Activated CD4-positive, alpha-beta T cell treated with anti-CD3 and anti-CD28 coated beads, Interleukin-2, amount 50 U/mL, for 4 hours (primary cell): ENCODE measurements at places on chromosomes 5 and 9.

- no peak for DNase-seq
These were observed 40.2 kb upstream of the EGFL7 start for GRCh38 chr9:136622538-136622948.

DNA sequence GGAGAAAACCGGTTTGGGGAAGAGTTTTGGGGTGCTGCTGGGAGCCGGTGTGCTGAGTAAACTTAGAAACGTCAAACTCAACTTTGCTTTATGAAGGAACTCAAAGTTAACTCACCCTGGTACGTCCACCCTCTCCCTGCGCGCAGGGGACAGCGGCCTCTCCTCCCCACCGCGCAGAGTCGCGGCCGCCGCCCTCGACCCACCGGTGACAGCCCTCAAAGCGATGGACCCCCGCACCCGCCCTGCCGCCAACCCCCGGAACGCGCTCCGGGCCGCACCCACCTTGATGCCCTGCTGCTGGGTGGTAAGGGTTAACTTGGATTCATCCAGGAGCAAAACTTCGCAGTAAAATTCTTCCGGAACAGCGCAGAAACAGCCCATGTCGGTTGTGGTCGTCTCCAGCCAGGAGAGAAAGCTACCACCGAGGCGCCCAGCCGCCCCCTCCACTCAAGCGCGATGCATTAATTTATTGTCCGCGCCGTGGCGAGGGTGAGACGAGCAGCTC, 366 bp downstream of the EPB41L4A start:
- DNase-seq, result no peak

- no peak for DNase-seq
These were observed 125.4 kb upstream of the CCDC152 start for GRCh38 chr5:42631241-42631640.

DNA sequence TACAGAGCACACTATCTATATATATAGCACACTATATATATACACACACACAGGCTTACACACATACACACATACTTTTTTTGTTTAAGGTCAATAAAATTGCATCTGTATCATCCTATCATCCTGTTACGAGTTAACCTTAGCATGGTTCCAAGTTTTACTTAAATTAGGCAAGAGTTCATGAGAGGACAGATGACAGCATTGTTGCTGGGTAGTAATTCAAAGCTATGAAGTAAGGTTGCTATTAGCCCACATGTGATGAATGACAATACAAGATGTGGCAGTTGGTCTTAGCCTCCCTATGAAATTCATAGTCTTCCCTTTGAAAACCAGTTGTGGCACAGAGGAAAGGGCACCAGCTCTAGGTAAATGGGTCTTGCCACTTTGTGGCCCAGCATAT, 438.1 kb downstream of the ACTL7B start:
- DNase-seq, result no peak

- DNase-seq, result no peak
These were observed 43.9 kb downstream of the ARRDC3 start for GRCh38 chr5:91339063-91339705.

GRCh38 chr5:6686915-6687409, 26.3 kb upstream of the TENT4A start:
- no peak for DNase-seq

- DNase-seq, result no peak
These were observed 407.4 kb downstream of the BRINP1 start for GRCh38 chr9:118961857-118962256.

DNA sequence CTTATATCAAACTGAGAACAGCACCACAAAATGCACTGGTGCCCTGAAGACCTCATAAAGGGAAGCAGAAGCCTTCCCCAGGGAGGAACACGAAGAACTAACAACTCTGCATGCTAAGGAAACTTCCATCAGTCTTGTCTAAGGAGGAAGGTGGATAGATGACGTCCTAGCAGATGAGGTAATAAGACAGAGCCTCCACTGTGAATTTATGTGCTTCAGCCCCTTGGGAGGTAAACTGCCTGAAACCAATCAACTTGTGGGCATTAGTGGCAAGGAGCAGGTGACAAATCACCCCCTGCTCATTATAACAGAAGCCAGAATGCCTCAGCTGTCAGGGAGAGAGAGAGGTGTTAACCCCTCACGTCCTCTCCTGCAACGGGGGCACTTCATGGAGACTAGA, 48.9 kb upstream of the SPIN1 start:
- no peak for DNase-seq

DNA sequence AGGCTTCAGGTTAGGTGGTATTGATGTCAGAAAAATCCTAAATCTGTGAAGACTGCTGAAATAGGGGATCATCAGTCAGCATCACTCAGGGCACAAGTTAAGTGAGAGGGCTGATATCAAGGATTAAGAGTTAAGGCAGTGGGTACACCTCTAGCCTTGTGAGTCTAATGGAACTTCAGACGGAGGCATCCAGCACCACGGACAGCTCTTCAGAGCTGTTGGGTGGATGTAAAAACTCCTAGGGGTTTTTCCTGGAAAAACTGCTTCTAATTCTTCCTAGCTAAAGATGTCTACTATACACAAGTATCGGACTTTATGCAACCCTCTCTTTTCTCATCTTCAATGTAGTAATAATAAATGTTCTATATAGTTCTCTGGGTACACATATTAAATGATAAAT, 165.9 kb downstream of the SH3GL2 start:
- no peak for DNase-seq

- DNase-seq, result no peak
These were observed 65.1 kb upstream of the NEURL1B start for GRCh38 chr5:172575816-172576545.

DNA sequence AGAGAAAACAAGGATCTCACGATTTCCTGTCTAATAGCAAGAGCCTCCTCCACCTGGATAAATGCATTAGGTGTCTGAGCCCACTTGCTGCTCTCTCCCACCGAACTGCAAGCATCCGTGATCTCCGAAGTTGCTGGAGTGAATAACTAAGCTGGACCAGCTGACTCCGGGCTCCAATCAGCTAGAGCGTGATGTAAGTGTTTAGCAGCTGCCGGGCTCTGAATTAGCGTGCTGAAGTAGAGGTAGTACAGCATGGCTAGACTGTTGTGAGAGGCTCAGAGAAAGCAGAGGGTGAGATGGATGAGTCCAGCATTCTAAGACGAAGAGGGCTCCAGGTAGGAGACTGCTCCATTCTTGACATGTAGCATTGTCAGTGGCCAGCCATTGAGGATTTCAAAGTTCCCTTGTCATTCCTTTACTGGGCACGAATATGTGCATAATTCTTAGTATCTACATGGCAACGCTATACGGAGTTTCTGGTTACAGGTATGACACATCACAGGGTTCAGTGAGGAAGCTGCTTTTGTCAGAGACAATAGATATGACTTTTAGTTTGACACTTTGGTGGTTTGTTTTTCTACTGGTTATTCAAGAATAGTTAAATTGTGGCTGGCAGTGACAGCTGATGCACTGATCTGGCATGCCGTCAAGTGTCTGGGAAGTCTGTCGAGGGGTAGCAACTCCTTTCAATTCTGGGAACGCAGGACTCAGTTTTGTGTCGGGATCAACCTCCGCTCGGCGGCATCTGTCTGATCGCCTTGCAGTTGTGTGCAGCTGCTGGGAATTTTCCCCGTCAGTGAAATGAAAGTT, 232.6 kb downstream of the MAST4 start:
- peak; percentile 44 for DNase-seq
